ENCODE measurements at places on chromosomes 1 and 21.
A peak's percentile ranks its signal among the peaks of the same experiment; 100 is the strongest.

DNA sequence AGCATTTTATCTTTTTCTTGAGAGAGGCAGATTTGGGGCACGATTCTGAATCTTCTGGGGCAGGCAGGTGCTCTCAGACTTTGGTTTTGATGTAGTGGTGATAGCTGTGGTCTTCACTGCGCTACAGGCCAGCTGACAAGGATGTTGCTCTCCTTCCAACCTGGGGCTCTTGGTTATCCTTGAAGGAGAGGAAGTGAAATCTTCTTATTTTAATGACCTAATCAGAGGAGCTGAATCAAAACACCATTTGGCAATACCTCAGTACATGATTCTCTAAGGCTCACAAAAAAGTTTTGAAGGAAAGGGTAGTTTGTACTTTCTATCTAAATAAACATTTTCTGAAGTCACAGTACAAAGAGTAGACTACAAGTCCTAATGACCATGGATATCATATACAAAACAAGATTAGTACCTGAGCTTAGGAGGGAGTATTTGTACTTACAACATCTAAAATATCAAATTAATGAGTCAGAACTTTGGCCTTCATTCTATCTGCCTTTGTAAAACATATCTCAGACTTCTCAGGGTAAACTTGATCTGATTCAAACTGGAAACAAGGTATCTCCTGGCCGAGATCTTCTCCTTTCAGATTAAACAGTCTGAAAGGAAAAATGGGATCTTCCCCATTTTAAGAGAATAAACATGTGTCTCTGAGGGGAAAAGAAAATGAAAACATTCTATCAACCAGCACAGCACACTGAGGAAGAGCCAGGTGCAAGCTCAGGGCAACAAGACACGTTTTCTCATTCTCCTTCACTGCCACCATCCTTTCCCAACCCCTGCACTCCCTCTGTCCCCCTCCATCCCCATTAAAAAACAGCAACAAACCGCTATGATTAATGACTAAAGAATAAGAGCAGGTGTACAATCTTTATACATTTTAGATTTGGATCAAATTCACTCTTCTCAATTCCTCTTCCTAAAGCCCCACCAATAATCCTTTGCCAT, 69.2 kb downstream of the SH3GLB1 start:
- no peak for DNase-seq

GRCh38 chr1:18413541-18414305, 67.0 kb upstream of the KLHDC7A start:
- no peak for DNase-seq

DNA sequence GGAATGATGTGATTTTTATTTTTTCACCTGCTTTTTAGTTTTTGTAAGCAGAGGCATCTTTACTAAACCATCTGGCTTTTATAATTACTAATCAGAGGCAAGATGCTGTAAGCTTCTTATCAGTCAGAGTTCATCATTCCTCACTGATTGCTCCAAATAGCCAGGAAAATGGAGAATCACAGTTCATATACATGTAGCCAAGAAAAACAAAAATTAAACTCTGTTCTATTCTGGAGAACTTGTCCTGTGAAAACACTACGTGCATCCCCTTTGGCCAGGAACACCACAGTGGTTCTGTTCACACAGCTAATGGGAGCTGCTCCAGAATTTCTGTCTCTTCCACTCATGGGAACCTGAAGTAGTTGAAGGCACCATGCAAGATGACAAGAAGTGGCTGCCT, 725.5 kb upstream of the CHRM3 start:
- DNase-seq = no peak

- DNase-seq = no peak
Observed at GRCh38 chr1:154014154-154014907, 23.8 kb downstream of the RPS27 start.

DNA sequence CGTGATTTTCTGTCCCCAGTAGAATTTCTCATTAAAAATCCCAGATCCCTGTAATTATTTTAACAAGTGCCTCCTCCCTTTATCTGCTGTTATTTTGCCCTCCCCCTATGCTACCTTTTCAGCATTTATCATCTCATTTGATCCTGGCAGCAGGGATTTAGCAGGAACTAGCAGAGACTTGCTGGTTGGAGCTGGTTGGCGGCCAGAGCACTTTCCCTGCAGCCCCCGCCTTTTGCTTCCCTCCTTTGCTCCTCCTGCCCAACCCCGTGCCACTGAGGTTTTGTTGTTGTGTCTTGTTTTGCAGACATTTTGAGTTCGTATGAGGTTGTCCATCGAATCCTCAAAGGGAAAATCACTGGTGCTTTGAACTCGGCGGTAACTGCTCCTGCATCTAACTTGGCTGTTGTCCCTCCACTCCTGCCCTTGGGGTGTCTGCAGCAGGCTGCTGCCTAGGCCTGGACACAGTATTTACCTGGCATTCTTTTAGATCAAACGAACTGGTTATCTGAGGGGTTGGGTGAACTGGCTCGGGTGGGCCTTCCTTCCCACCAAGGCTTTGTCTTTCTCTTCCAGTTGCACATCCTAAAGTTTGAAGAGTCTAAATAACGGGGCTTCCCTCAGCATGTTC, 11.2 kb downstream of the UBE2Q1 start:
- no peak for DNase-seq

DNA sequence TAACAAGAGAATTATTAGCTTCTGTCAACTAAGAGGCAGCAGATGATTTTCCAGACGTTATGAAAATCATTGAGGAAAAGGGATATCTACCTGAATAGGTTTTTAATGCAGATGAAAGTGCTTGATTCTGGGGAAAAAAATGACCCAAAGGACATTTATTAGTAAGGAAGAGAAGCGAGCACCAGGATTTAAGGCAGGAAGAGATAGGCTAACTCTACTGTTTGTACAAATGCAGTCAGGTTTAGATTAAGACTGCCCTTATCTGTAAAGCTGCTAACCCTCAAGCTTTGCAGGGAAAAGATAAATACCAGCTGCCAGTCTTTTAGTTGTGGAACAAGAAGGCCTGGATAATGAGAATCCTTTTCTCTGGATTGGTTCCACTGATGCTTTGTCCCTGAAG, 33.0 kb upstream of the LRIG2 start:
- DNase-seq = no peak

DNA sequence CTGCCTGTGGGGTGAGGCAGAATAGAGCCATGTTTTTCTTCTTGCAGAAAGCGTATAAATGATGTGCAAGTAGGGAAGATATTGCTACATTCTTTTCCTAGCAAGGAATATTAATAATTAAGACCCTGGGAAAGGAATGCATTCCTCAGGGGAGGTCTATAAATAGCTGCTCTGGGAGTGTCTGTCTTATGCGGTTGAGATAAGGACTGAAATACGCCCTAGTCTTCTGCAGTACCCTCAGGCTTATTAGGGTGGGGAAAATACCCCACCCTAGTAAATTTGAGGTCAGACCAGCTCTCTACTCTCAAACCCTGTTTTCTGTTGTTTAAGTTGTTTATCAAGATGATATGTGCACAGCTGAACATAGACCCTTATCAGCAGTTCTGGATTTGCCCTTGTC, 155.9 kb upstream of the HMCN1 start:
- DNase-seq = no peak

DNA sequence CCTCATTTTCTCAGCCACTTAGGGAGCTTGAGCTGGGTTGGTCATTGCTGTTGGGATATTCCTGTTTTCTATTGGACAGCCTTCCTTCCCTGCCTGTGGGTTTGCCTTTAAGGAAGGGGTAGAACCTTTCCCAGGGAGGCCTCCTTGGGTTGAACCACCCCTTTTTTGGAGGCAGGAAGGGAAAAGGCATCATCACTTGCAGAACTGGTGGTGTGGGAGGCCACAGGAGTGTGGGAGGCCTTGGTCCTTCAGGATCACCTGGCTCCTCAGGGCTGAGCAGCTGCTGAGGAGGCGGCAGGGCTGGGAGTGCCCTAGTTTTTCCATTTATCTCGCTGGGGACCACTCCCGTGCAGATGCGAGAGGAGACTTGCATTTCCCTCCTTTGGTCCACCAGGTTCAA, 667 bp upstream of the CYB561D1 start:
- no peak for DNase-seq

- DNase-seq = no peak
Observed at GRCh38 chr1:23904748-23905357, 8.3 kb downstream of the CNR2 start.

DNA sequence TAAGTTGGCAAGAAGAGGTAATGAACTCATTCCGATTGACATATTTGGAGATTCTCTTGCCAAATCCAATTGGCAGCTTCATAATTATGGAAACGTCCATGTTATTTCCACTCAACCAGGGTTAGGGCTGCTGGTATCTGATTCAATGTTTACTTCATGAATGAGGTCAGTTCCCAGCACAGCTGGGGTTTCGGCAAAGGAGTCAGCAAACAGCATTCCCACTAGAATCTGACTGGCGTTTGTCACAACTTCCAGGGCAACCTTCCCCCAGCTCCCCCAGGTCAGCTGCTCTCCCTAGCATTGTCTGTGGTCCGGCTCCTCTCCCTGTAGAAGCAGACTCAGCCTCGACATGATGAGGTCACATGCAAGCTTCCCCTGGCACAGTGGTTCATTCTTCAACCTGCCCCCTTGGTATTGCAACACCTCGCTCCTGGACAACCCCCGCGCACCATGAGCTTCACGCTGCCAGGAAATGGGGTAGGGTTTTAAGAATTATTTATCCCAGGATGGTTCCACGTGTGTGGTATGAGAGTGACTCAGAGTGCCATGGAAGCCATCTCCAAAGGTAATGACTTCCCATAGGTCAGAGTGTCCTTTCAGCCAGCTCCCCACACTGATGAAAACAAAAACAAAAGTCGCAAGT, 100.7 kb upstream of the SLC25A33 start:
- no peak for DNase-seq

GRCh38 chr1:8389958-8390535, 72.1 kb downstream of the SLC45A1 start:
- no peak for DNase-seq

- DNase-seq = no peak
Observed at GRCh38 chr1:230793463-230793745, 46.2 kb downstream of the CAPN9 start.

- peak; percentile 14 for DNase-seq
Observed at GRCh38 chr21:31660259-31660565, 719 bp downstream of the SOD1 start.

DNA sequence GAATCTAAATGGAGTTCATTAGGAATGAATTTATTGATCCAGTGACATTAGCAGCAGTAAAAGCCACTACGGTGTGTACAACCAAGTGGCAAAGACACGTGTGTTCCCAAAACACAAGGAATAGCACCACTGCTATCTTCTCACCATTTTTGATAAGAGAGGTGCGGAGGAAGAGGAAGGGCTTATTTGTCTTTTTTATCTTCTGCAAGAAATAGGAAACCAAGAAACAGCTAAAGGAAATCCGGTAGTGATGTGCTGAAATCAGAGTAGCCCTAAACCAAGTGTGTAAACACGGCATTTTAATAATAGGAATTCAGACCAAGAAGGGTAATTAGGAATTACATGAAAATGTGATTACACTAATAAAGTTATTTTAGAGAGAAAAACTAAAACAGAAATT, 9.1 kb upstream of the SCYL3 start:
- no peak for DNase-seq

GRCh38 chr1:215794156-215794555, 227.1 kb downstream of the KCTD3 start:
- no peak for DNase-seq

DNA sequence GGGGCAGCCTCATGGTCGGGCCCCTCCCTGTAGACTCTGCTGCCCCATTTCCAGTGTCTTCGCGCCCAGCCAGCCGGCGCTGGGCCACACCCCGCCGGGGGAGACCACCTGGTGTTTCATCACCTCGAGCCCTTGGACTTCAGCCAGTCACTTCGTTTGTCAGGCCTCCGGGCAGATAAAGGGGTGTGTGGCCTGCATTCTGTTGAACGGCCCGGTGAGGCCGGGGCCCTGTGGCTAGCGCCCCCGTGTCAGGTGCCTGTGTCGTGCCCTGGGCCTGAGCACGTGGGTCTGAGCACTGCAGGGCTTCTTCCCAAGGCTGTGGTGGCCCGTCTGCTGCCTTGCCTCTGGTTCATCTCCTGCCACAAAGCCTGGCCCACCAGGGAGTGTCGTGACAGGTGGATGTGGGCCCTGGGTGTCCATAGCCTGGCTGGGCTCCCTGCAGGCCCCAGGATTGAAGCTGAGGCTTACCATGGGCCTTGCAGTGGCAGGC, 65.2 kb upstream of the DIP2A start:
- no peak for DNase-seq

DNA sequence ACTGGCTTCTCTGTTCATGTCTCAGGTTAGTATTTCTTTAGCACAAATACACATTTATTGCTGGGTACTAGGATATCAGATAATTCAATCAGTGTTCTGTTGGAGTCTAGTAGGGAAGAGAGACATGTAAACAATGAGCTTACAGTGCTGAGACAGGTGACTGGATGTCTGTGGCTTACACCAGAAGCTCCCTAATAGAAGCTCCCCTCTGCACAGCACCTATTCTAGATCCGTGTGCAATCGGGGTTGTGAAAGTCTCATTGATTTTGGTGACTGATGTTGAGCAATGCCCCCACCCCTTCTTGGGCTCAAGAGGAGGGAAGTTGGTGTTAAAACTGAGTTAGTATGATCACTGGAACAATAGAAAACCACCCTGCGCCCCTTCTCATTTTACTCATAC, 279.2 kb downstream of the RPS6KC1 start:
- no peak for DNase-seq

DNA sequence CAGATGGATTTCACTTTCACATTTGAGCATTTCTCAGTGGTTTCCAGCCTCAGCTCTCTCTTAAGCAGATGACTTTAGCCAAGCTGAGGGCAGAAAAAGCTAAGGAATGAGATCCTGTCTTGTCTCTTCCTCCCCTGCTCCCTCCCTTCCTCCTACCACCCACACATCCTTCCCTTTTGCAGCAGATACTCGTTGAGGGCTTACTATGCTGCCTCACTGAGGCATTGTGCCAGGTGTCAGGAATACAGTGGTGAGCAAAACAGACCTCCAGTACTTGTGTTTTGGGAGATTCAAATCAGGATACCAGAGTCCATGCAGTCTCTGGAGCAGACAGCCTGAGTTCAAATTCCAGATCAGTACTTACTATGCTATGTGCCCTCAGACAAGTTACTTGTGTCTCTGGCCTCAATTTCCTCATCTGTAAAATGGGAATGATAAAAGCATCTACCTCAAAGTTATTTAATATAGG, 43.2 kb downstream of the KIF26B start:
- DNase-seq = no peak

GRCh38 chr1:13662493-13662892, 37.5 kb upstream of the PRDM2 start:
- DNase-seq = no peak

DNA sequence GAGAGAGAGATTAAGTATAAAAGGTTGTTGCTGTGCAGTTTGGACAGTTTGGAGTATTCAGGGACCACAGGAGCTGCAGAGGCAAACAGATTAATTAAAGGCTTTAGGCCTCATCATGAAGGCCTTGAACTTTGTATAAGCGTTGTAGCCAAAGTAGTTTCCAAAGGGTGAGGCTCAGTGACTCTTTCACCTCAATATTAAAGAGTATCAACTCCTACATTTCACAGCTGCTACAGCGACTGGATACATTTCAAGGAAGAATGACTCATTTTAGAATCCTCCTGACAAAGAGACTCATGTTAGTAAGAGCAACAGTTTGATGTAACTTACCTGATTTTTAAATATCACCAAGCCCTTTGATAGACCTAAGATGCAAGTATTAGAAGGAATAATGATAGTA, 355.5 kb downstream of the HLX start:
- no peak for DNase-seq

- no peak for DNase-seq
Observed at GRCh38 chr1:164591858-164592257, 32.9 kb downstream of the PBX1 start.

Measured in NCI-H526 treated with DMSO at 0.1 percent for 48 hours (cell line).